ENCODE measurements at places on chromosomes 5 and 9.

- no peak for DNase-seq
Observed at GRCh38 chr5:109931049-109931780, 241.5 kb downstream of the MAN2A1 start.

- DNase-seq, result no peak
Observed at GRCh38 chr9:69773258-69773657, 13.4 kb upstream of the PTAR1 start.

- DNase-seq, result no peak
Observed at GRCh38 chr5:125376059-125376641, 629.7 kb upstream of the ZNF608 start.

DNA sequence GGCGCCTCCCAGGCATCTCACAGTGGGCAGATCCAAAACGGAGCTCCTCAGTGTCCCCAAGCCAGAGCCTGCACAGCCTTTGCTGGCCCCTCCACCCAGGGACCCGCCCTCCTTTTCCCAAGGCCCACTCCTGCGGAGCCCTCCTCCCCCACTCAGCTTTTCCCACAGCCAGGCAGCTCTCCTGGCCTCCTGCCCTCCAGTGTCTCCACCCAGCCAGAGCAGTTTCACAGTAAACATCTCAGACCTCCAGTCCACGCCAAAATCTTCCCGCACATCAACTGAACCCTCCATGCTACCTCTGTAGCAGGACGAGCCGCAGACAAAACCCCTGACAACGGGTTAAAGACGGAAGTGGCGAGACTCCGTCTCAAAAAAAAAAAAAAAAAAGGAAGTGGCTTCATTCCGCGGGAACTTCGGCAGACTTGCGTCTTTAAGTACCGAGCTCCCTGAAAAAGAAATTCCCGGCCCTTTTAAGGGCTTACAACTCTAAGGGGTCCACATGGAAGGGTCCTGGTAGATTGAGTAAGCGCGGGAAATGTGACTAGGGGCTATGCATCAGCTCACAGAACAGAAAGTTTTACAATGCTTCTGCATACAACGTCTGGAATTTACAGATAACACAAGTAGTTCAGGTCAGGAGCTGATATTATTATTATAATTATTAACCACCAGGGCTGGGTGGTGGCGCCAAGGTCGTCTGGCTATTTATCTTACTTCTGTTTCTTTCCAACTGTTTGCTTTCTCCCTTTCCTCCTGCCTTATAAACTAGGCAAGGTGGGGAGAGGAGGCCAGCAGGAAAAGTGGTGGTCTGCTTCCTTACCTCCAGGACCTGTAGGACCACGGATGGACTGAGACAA lies 11.4 kb upstream of the GRIN1 start:
- peak; percentile 52 for DNase-seq

GRCh38 chr5:115758356-115758755 lies 58.1 kb downstream of the CDO1 start:
- peak; percentile 4 for DNase-seq

- no peak for DNase-seq
Observed at GRCh38 chr5:74465724-74466123, 174.8 kb downstream of the ENC1 start.

DNA sequence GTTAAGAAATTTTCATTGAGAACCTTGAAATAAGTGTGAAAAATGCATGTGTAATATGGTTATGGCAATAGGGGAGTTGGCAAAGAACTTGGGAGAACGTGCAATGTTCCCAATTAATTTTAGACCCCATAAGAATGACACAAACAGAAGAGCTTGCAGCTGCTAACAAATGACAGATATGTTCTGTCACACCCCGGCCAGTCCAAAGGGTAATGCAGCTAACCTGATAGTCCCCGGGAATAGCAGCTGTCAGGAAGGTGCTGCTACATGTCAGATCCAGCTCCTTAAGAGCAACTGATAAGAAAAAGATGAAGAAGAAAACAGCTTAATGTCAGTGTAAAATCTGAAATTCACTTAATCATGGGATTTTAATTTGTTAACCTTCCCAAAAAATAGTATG lies 30.4 kb downstream of the SEMA5A start:
- no peak for DNase-seq

- DNase-seq, result peak; percentile 75
Observed at GRCh38 chr9:107425101-107426025, 64.2 kb downstream of the KLF4 start.

- no peak for DNase-seq
Observed at GRCh38 chr9:35811381-35812024, 559 bp downstream of the SPAG8 start.

DNA sequence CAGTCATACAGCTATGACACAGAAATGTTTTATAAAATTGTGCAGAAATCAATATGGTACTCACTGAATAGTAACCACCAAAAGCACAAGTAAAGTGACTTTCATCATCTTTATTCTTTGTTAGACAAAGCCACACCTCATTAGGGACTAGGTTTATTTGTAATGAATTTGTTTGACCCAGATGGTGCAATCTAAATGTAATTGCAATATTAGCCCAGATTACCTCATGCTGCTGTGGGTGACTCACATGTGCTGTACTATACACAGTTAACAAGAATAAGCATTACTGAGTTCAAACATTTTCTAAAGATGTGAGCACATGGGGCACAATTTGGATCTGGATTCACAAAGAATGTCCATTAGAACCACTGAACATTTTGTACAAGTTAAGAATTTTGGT lies 759.3 kb upstream of the TYRP1 start:
- DNase-seq, result no peak

DNA sequence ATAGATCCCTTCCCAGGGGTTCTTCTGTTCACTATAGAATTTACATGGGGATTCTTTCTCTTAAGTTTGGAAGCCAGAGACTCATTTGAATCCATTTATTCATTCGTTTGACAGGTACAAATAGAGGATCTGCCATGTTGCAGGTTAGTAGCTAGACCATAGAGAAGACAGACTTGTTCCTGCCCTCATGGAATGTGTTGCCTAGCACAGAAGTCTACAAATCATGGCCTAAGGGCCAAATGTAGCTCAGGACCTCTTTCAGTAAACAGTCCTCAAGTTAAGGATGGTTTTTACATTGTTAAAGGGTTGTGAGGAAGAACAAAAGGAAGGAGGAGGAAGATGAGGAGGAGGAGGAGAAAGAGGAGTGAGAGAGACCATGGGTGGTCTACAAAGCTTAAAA lies 114.7 kb upstream of the SLC44A1 start:
- no peak for DNase-seq

GRCh38 chr5:139745132-139745799 lies 50.3 kb upstream of the PSD2 start:
- DNase-seq, result peak; percentile 65

GRCh38 chr5:180809403-180810209 lies 7.0 kb upstream of the MGAT1 start:
- peak; percentile 93 for DNase-seq
